Activated CD4-positive, alpha-beta memory T cell treated with anti-CD3 and anti-CD28 coated beads for 36 hours (primary cell): ENCODE measurements at places on chromosomes 11 and 22. TPM values are rescaled to one million over a fixed set of nuclear protein-coding genes. Genes with fewer than 3 reads are reported as not detected.

DNA sequence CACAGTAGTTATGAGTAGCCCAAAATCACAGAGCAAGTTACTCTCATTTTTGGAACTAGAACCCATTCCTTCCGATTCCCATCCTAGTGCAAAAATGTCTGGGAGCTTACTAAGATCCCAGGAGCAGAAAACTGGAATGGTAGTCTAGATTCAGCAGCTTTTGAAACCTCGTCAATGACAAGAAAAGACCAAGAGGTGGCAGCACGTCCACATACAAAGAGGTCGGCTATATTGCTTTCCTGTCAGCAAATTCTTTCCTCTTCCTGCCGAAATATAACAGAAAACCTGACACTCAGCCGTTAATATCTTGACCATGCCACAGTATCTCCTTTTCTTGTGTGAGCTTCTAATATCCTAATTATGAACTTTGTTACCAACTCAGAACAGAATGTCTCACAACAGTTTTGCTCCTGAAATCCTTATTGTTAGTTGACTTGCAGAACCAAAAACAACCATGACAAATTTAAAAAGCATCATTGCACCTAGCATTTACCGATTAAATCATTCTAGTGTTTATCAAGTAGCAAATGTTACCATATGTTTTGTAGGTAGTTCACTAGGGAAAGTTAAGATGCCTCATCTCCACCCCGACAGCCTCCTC, 92.8 kb upstream of the OR9G4 start:
- DNase-seq, result peak; percentile 39

DNA sequence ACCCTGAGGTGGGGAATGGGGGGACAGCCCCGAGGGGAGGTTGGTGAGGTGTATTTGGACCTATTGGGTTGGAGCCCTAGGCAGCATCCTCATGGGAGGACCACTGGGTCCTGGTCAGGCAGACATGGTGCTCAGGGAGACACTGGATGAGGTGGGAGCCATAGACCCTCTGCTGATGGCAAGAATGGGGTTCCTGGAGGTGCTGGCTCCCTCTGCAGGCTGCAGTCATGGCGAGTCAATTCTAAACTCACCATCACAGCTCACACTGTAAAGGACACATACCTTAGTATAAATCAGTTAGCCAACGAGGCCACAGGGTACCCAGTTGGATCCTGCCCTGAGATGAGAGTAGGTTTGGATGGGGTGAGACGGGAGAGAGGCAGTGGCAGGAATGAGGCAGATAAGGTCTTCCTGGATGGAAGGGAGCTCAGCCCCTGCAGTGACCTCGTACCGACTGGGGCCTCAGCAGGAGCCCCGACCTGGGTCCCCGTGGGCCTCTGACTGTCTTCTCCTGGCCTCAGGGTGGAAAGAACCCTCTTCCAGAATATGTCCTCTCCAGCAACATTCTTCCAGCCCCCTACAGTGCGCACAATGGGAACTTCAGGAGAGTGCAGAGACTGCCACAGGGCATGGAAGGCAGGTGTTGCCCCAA, 1.7 kb upstream of the GAB4 start:
- no peak for DNase-seq

The CECR2 gene
- total RNA-seq, result not detected

DNA sequence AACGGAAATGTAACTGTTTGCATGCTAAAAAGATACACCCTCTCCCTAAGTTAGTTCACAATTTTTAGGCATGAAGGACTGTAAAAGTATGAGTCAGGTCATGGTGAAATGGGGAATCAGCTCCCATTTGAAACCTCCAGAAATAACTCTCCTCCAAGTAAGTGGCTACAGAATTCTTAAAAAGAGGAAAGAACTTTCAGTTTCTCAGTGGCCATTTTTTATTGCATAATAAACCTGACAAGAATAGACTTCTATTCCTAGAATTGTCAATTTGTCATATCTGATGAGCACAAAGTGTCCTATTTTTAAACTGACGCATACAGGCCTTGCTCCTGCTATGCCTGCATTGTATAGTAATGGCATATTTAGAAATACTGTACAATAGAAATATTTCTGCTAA, 612.2 kb downstream of the CNTN5 start:
- DNase-seq, result no peak

GRCh38 chr11:63014408-63015055, 1.1 kb downstream of the SLC22A8 start:
- DNase-seq, result no peak

DNA sequence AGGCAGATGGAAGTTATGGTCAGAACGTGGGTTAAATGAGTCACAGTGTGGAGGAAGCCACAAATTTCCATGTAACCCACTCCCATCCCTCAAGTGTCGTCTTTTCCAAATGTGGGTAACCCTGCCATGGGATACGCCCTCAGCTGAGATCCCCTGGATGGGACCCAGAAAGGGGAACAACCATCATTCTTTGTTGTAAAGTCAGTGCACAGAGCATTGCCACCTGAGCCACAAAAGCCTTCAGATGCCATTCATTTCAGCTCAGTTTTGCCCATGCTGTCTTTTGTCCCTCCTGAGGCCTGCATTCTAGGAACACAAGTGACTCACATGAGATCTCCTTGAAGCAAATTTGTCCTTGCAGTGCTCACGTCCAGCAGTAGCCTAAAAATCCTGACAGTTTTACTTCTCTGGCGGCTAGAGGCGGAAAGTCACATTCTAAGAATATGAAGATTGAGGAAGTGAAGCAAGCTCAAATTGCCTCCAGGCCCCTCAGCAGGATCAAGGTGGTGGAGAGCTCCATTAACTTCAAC, 30.6 kb downstream of the MMP13 start:
- no peak for DNase-seq

The NUP98 gene
- 104 TPM for total RNA-seq

DNA sequence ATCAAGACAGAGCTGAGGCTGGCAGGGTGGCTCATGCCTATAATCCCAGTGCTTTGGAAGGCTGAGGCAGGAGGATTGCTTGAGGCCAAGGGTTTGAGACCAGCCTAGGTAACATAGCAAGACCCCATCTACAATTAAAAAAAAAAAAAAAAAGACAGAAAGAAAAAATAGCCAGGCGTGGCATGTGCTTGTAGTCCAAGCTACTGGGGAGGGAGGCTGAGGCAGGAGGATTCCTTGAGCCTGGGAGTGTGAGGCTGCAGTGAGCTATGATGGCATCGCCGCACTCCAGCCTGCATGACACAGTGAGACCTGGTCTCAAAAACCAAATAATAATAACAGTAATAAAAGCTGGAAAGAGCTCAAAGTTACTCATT, 9.4 kb downstream of the SERPIND1 start:
- no peak for DNase-seq

- DNase-seq, result no peak
These were observed 41.9 kb downstream of the LRP5 start for GRCh38 chr11:68354148-68354872.

- DNase-seq, result no peak
These were observed 3.3 kb downstream of the MTMR2 start for GRCh38 chr11:95920460-95921105.
